NCI-H146 (cell line): ENCODE measurements at places on chromosomes 12 and 14.

- no peak for DNase-seq
These were observed 173.8 kb downstream of the C12orf75 start for GRCh38 chr12:105504286-105504685.

DNA sequence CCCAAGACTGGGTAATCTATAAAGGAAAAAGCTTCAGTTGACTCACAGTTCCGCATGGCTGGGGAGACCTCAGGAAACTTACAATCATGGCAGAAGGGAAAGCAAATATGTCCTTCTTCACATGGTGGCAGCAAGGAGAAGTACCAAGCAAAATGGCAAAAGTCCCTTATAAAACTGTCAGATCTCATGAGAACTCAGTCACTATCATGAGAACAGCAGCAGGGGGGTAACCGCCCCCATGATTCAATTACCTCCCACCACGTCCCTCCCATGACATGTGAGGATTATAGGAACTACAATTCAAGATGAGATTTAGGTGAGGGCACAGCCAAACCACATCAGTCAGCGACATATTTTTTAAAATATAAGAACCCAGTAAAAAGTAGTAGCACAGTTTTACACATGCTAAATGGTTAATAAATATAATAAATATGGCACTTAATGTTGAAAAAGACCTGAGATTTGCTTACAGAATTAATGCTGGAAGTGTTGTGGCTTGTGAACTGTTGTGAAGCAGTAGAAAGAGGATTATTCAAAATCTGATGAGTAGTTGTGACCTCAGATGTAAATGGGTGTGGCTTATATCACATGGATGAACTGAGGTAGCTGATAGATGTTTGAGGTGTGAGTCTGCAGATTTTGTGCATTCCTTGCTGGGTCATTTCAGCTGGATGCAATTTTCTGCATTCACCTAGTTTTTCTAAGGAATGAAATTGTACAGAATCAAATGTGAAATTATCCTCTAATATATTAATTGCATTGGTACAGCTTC, 46.9 kb upstream of the CHPT1 start:
- no peak for DNase-seq

- DNase-seq: no peak
These were observed 23.2 kb downstream of the UBE3B start for GRCh38 chr12:109500406-109501185.

GRCh38 chr14:79511146-79511545, 700.2 kb downstream of the DIO2 start:
- DNase-seq: no peak

DNA sequence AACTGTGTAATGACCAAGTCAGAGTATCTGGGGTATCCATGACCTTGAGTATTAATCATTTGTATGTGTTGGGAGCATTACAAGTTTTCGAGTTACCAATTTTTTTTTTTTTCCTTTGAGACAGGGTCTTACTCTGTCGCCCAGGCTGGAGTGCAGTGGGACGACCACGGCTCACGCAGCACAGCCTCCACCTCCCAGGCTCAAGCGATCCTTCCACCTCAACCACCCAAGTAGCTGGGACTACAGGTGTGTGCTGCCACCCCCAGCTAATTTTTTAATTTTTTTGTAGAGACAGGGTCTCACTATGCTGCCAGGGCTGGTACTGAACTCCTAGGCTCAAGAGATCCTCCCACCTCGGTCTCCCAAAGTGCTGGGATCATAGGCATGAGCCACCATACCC, 19.7 kb downstream of the SSH1 start:
- no peak for DNase-seq

DNA sequence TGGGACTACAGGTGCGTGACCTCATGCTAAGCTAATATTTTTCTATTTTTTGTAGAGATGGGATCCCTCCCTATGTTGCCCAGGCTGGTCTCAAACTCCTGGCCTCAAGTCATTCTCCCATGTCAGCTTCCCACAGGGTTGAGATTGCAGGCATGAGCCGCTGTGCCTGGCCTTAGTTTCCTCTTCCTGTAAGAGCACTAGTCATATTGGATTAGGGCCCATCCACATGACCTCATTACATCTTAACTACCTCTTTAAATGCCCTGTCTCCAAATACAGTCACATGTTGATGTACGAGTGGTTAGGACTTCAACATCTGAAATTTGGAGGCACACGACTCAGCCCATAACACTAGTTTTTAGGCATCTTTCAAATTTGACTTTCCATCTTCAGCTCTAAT, 72.2 kb upstream of the RASSF3 start:
- no peak for DNase-seq

DNA sequence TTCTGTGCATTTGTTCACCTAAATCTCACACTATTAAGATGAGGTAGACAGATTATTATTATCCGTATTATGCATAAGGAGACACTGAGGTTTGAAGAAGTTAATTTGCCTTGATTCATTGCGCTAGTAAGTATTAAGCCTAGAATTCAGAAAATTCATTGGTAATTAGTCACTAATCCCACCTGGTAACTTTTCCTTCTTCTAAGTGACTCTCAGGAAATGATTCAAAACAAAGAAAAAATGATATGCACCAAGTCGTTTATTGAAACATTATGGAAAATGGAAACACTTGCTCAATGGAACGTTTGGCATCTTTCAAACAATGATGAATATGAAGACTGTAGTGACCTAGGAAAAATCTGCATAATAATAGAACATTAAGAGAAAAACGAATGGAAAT, 15.2 kb downstream of the RFX4 start:
- no peak for DNase-seq

GRCh38 chr14:69055999-69056788, 77.1 kb upstream of the ACTN1 start:
- peak; percentile 31 for DNase-seq

DNA sequence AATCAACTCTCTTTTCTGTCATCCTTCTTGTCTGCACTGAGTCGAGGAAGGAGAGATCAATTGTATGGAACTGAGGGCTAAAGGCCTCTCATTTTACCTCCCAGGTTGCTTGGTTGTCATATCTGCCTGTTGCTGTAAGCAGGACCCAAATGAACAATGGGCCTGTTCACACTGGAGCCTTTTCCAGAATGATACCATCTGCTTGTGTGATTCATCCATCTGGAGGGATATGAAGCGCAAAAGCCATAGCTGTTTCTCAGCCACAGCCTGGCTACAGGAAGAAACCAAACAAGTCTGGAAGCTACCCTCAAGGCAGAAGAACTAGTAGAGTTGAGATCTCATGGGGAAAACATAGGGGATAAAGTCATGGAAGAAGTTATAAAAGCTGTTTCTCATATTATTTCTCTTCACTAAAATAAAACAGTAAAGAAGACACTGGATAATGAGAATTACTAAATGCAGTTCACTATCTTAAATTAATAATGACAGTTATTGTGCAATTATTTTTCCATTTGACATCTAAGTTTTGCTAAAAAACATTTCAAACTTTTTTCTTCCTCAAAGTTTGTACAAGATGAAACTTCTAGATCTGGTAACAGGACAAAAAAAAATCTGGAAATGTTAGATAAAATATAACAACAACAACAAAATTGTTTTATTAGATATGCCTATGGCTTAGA, 106.3 kb downstream of the SPTSSA start:
- no peak for DNase-seq

DNA sequence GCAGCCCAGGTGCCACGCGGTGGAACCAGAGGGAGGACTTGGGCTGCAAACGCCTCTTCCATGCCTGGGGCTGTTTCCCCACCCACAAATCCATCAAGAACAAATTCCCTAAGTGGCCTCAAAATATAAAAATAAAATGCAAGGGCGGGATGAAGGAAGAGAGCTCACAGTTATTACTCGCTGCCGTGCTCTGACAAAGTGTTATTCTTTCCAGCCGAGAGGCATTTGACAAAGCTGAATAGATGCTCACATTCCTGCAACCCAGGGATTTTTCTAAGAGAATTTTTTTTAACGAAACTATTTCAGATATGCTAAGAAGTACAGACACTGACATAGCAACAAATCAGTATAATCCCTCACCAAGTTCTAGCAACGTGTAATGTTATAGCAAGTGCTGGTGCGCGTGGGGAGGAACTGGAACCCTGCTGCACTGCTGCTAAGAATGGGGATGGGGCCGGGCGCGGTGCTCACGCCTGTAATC, 70.7 kb downstream of the SCARB1 start:
- DNase-seq: no peak

DNA sequence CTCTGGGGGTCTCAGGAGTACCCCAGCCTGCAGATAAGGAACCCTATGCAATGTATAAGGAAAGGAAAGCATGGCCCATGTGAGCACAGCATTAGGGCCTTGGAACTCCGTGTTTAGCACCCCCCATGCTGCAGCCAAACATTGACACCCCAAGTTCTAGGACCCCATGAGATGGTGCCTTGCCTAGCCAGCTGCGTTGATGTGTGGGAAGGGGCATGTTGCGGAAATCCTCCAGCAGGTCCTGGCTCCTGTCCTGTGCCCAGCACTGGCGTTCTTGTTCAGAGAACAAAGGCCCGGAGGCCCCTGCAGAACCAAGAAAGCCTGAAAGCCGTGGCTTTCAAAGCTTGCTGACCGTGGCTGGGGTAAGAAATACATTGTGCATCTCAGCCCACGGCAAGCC, 99.4 kb upstream of the DIO3 start:
- no peak for DNase-seq

GRCh38 chr12:57719777-57720605, 18.6 kb downstream of the AGAP2 start:
- DNase-seq: no peak

- DNase-seq: no peak
These were observed 396.7 kb upstream of the OR4E1 start for GRCh38 chr14:22070119-22070982.

- no peak for DNase-seq
These were observed 15.1 kb downstream of the TUNAR start for GRCh38 chr14:95891742-95892141.

DNA sequence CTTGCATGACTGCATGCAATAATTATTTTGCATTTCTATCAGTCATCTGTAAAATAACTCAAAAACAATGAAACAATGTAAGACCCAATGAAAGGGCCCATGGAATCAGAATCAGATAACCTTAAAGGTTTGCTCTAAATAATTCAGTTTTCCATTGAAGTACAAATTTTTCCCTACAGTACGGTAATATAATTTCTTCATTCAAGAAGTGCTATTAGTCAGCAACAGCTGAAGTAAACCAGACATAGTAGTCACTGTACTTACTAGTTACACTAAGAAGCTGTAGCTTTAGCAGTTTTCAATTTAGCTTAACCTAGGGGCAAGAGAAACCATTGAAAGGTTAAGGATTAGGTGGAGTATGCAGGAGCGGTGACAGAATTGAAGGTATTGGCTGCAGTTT, 43.5 kb downstream of the BCAT1 start:
- no peak for DNase-seq

DNA sequence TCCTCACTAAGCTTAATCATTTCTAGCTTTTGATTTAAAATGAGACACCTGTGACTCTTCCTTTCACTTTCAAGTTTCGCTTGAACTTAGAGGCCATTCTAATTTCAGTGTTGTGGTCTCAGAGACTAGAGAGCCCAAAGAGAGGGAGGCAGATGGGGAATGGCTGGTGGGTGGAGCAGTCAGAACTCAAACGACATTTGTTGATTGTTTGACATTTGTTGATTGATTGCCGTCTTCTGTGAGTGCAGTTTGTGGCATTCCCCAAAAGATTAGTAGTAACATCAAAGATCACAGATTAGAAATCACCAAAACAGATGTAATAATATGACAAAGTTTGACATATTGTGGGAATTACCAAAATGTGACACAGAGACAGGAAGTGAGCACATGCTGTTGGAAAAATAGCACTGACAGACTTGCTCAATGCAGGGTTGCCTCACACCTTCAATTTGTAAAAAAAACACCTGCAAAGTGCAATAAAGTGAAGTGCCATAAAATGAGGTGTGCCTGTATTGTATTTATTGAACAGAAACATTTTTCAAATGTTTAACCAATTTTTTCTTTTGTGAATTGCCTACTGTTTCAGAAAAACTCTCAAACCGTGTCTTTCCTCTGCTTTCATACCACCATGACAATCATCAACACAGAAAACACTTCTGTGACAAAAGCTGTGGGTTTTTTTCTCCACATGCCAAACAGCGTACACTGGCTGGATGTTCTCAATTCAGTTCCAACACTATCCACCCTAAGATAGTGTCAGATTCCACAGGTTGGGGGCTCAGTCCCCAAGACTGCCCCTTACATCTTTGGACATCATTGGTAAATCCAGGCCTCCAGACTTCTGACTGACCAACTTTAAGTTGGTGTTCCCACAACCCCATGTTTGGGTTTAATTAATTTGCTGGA, 376.3 kb upstream of the RGS6 start:
- no peak for DNase-seq

- DNase-seq: peak; percentile 26
These were observed 19.6 kb downstream of the POMT2 start for GRCh38 chr14:77301103-77301502.

DNA sequence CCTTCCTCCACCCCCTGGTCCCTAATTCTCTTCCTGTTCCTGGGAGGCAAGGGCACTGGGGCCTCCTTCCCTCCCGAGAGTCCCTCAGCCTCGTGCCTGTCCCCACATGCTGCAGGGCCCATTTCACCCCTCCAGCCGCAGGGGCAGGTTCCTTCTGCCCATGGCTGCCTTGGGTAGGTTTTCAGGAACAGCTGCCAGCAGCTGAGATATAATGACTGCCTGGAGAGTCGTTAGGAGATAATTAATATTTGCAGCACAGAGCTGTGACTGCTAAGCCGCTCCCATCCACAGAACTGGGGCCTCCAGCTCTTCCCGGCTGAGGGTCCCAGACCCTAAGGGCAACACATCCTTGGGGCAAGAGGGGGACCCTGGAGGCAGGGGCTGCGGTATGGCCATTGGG, 211.9 kb upstream of the LHX5 start:
- DNase-seq: peak; percentile 77

GRCh38 chr12:54684636-54685630, 36.8 kb upstream of the DCD start:
- DNase-seq: no peak

DNA sequence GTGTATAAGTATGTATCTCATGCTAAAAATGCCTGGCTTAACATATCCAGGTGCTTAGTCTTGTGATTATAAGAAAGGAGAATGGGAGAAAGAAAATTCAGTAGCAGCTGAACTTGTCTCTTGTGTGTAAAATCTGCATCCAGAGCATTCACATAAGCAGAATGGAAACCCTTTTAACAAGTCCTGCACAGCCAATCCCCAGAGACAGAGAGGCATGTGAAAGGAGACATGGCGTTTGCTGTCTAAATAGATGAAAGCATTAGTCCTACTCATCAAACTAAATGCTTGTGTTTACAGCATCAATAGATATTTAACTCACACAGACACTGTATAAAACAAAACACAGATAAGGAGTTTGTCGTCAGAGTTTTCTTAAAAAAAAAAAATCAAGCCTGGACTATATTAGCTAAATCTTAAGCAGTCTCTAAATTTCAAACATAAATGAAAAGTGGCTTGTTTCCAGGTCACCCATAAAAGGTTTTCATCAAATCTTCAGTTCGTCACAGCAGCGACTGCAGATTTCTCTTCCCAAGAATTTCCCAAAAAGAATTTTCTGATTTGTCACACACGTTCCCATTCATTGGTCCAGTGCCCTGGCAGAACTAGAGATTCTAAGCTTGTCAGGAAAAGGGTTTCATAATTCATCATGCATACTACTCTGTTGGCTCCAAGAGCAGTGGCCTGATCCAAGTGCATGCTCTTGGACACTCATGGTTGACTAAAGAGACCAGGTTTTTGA, 249.2 kb downstream of the BTG1 start:
- no peak for DNase-seq
